ENCODE measurements at places on chromosomes 1 and 21.

- DNase-seq: no peak
These were observed 652.4 kb downstream of the PLPP3 start for GRCh38 chr1:55926906-55927471.

- DNase-seq: no peak
These were observed 30.2 kb upstream of the TTC4 start for GRCh38 chr1:54685335-54685905.

DNA sequence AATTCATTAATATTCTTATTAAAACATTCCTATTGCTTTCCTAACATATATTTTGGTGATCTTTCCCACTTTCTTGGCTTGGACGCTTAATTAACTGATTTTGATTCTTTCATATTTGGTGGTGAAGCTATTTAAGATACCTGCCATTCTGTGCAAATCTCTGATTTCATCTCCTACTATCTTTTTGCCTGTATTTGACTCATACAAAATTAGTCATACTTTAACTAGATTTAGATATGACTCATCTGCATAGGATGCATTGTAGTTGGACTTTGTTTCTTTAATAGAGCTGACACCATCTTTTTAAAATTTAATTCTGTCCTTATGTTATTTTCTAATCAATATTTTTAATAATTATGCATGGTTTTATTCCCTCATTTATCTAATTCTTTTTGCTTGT is 93.8 kb upstream of the PLPPR4 start:
- DNase-seq: peak; percentile 41

GRCh38 chr1:43541721-43542401 is 11.2 kb downstream of the PTPRF start:
- DNase-seq: peak; percentile 67

- no peak for DNase-seq
These were observed 33.7 kb upstream of the SGIP1 start for GRCh38 chr1:66500301-66500700.

GRCh38 chr1:36083635-36084496 is at the start of gene TEKT2:
TEKT2 (plus strand) TSS chr1:36084094; CDS start chr1:36084922, 828 bp downstream.
- DNase-seq: no peak

DNA sequence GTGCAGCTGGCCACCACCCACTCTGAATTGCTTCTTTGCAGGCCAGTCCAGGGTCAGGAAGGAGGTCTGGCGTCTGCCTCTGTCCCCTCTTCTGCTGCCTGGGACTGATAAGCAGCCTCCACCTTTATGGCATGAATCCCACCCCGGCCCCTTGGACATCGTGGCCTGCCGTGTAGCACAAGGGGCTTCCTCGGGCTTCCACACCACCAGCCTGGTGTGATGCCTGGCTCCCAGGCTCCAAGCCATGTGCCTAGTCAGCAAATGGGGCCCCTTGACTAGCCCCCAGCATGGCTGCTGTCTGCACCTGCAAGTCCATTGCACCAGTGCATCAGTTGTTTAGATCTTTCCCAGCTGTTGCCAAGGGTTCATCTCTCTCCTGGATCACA is 9.9 kb upstream of the ARF1 start:
- no peak for DNase-seq

All from fibroblast of the aortic adventitia (primary cell).